ENCODE measurements at places on chromosomes 2 and 18.
A peak's percentile ranks its signal among the peaks of the same experiment; 100 is the strongest.

GRCh38 chr2:176075481-176075880 is 8.3 kb downstream of the EVX2 start:
- no peak for DNase-seq

DNA sequence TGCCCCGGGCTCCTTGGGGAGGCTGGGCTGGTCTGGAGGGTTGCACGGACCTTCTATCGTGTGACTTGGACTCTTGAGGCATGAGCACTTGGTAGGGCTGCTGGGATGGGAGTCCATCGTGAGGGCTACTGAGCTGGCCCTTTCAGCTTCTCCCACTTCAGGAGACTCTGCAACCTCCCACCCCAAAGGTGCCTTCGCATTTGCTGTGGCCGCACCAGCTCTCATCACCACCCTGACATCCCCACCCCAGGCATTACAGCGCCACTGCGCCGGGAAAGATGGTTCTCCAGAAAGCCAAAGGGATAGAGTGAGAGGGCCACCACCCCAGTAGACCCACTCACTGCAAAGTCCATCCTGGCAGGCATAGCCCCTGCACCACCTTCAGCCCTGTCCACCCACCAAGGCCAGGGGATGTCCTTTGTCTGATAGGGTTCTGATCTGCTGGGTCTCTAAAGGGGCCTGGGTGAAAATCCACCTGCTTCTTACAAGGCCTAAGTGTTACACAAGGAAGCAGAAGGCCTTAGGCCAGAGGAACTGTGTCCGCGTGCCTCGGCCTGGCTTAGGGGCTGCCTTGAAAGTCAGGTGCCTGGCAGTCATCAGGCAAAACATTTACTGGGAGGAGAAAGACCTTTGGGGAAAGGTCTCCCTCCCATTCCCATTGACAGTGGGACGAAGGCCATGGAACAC is 5.1 kb downstream of the EHD3 start:
- DNase-seq, result no peak

- no peak for DNase-seq
Observed at GRCh38 chr18:7830468-7830867, 263.4 kb downstream of the PTPRM start.

DNA sequence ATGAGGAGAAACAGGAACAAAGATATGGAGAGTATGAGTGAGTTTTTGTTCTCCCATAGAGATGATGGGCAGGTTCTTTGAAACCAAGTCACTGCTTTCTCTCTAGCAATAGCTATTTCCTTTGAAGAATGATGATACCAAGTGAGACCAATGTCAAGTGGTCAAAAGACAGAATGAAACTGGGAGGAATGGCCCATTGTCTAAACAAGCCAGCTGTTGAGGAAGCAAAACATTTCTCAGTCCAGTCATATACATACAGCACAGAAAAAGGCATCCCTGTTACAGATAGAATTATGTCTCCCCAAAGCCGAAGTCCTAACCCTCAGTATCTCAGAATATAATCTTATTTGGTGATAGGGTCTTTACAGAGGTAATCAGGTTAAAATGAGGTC is 66.1 kb upstream of the EPC2 start:
- no peak for DNase-seq

GRCh38 chr2:169738566-169739229 is 5.1 kb downstream of the KLHL23 start:
- DNase-seq, result no peak

DNA sequence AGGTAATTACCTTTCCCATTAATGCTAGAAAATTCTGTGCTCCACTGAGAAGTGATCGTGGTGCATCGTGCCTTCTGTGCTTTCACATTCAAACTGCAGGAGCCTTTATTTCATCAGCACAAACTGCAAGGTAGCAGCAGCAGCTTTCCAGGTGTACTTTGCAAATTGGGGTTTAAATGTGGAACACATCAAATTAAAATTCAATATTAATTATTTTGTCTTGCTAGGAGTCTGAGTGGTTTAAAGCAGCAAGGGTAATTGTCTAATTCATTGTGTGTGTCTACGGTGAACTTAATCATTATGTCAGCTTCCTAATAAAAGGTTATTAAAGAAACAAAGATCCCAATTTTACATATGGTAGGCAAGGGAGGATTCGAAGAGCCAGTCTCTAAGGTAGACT is 180.8 kb upstream of the ATP5MC3 start:
- DNase-seq, result no peak

DNA sequence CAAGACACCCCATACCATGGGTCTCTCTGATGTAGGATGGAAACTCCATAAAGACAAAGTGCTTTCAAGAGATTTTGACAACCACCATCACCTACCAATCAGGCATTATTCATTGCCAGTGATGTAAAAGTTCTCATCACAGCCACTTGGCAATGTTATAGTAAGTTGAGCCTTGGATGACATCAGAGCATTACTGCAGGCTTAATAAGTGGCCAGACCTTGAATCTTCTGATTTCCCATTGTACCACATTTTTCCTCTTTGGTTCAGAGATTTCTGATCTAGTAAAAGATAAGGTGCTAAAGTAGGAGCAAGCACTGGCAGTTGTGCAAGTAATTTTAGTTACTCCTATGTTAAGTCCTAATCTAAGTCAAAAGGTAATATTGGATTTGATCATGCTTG is 36.5 kb downstream of the OSR1 start:
- no peak for DNase-seq

DNA sequence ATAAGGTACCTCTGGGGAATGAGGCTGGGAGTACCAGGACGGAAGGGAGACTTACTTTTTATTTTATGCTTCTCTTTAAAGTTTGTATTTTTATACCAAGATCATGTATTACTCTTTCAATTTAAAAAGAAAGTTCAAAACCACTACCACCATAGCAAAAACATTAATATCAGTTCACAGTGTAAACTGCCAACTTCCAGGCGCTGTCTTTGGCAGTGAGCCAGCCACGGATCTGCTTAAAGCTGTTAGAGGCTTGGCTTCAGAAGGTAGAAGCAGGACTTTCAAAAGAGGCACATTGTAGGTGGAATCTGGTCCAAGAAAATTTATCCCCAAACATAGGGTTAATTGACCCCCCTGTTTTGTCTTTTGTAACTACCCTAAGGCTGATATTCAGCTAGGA is 74.8 kb downstream of the B3GNT2 start:
- DNase-seq, result peak; percentile 55

GRCh38 chr2:45173513-45173912 is 164.3 kb upstream of the SIX2 start:
- DNase-seq, result no peak

GRCh38 chr2:201680743-201681142 is 17.7 kb downstream of the MPP4 start:
- no peak for DNase-seq

DNA sequence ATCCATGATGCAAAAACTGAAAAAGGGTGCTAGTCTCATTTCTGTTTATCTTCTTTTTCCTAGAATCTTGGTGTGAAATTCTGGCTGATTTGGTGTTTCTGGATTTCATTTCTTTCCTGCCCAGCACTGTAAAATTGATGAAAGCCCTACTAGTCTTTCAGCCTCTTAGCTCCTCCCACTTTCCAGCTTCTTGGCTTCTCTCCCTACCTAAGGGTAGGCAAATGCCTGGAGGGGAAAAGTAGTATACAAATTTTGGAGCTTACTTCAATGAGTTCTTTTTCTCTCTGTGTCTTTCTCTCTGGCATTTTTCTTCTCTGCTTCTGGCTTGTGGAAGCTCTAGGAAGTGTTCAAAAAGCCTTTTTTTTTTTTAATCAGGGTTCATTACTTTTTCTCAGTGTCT is 160.5 kb downstream of the XIRP2 start:
- no peak for DNase-seq

Data from NCI-H1105 treated with DMSO at 0.1 percent for 48 hours (cell line).